ENCODE measurements at places on chromosomes 5 and 9.
A peak's percentile ranks its signal among the peaks of the same experiment; 100 is the strongest.

- DNase-seq, result no peak
These were observed 336.3 kb downstream of the IRX1 start for GRCh38 chr5:3931976-3932375.

DNA sequence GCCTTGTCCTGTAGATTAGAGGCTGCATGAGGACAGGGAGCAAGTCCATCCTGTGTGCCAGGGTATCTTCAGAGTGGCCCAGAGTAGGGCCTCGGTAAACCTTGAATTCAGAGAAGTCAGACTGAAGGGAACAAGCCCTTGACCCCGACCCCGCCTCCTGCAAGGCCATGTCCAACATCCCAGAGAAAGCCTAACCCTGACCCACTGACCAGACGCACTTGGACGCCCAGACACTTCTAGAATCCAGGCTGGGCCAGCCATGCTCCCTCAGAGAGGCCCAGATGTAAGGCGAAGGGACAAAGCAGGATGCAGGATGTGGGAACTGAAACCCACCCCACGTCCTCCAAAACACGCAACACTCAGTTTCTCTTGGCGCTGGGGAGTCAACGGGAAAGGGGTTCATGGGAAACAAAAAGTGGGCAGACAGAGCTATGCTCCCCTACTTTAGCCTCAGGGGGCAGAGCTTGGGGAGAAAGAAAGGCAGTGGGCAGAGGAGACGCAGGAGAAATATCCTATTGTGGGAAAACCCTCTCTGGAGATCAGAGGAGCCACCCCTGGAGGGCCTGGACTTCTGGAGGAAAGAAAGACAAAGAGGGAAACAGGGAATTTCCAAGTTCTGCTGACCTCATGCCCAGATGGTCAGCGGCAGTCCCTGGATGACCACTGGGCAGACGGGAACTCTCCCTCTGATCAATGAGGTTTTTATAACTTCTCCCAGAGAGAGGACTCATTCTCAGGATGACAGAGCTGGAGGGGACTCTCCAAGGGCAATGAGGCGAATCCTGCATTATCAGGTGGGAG is 13.0 kb downstream of the TNIP1 start:
- no peak for DNase-seq

DNA sequence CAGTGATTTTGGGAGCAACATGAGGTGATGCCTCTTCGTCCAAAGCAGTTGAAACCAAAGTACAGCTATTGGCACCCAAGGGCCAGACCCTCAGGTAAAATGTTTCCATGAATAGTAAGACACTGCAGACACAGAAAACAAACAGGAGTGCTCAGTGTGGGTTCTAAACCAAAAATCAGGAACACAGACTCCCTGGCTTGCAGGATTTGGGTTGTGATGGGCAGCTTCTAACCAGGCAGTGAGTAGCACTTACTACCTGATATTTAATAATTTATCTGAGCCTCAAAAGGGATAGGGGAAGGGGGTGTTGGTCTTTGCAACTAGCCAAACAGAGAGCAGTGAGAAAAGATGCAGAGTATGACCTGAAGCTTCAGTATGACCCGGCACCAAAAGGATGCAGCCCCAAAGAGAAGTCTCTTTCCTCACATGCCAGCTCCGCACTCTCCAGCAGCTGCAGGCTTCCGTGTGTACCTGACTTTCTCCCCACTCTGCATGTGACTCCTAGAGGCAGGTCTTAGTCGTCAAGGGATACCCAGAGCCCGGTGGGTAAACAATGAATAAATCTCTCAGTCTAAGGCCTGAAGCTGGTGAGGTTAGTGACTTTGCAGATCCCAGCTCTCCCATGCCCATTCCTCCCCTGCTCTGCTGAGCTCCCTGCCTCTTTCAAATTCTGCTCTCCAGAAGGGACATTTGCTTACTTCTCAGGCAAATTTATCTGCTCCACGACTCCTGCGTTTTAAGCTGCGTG is 105.4 kb upstream of the SPOCK1 start:
- DNase-seq, result peak; percentile 8

- peak; percentile 23 for DNase-seq
These were observed 60.6 kb downstream of the RGS7BP start for GRCh38 chr5:64566310-64566916.

DNA sequence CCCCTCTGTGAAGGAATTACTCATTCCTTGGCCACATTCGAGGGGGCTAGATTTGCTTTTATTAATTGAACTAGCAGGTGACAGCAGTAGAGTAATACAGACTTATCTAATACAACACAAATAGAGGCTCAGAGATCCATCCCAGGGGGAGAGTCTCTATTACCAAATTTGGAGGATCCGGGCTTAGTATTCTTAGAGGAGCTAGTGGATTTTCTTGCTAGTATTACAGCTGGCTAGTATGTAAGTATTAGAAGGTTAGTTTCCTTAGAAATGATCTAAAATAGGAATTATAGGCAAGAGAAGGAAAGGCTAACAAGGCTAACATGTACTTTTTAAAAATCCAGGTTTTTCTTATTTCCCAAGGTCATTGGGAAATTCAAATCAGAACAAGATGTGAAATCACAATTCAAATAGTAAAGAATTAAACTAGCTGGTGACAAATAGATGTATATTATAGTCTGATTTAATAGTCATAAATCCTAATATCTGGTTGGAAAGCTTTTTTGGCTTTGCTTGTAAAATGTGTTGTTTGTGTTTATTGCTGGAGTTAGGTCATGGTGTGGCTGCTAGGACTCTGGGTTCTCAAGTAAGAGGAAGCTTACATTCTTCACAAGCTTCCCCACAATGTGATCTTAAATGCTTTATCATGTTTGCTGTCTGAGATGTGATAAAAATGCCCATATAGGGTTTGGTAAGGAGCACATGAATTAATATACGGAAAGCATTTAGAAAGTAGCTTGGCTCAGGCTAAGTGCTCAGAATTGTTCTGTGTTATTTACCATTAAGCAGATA is 160.4 kb upstream of the MPDZ start:
- no peak for DNase-seq

GRCh38 chr5:1983919-1984695 is 101.4 kb upstream of the IRX4 start:
- DNase-seq, result no peak

- no peak for DNase-seq
These were observed 668.2 kb downstream of the DTWD2 start for GRCh38 chr5:118320121-118320520.

- no peak for DNase-seq
These were observed 26.8 kb upstream of the IER5L start for GRCh38 chr9:129204840-129205239.

GRCh38 chr9:94719878-94720277 is 6.6 kb upstream of the AOPEP start:
- no peak for DNase-seq

DNA sequence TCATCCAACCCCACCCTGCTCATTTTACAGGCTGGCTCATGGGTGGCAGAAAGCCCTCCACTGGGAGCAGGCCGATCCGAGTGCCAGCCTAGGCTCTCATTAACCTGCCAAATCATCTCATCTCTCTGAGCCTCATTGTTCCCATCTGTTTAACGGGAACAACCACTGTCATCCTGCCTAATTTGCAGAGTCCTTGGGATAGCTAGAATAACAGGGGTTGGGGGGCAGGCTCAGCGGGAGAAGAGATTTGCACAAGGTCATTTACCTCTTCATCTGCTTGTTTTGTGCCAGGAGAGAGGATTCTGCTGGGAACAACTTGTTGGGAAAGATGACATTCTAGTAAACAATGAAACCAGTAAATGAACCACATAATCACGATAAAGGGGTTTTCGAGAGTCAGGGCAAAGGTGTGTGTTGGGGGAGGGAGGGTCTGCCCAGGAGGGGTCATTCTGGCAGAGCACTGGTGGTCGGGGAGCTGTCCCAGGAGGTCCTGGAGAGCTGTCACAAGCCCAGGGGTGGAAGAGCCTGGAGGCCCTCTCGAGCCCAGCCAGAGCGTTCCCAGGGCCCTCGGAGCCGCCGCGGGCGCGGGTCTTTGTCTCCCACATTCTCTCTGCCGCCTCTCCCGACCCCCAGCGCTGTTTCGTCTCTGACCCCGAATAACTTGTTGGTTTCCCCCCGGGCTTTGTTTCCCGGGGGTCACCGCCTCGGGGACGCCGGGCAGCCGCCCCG is 22.8 kb upstream of the NDST1 start:
- no peak for DNase-seq

DNA sequence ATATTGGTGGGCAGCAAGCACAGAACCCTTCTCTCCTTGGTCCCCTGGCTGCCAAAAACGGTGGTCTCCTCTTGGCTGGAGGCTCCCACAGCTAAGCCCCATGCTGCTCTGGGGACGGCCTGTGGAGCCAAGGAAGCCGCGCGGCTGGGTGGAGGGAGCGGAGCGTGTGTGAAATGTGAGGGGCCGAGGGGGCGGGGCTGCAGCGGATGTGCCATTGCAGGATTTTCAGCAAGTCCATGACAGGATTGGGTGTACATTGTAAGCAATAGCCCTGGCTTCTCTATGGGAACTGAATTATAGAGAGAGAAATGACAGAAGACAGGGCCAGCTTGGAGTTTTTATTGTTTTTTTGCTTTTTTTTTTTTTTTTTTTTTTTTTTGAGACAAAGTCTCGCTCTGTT is 336.5 kb downstream of the DIRAS2 start:
- DNase-seq, result no peak

GRCh38 chr5:52801329-52801728 is 13.6 kb downstream of the ITGA1 start:
- no peak for DNase-seq

GRCh38 chr5:82509762-82510161 is 231.6 kb upstream of the RPS23 start:
- DNase-seq, result no peak

DNA sequence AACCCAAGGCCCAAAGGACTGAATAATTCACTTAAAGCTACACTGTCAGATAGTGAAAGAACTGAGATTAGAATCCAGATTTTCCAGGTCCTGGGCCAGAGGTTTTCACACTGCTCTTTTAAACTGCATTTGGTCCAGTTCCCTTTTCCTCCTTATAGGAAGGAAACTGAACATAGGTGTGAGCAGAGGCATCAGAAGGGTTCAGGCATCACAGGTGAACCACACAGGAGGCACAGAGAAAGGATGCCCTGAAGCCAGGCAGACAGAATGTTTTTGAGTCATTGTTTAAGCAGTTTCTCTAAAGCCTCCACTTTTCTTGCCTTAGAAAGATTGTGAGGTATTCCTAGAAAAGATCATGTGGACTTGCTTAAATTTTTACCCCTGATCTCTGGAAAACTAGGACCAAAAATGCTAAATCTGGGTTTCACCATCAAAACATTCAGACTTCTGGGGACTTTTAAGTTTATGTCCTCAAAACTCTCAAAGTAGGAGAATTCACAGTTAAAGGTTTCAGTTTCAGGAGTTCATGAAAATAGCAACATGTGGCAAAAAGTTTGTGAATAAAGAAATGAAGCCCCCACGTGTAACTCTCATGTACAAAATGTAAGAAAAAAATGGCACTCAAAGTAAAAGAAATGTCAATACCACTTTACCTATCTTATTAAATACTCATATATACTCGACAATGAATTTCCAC is 386.1 kb downstream of the NTRK2 start:
- no peak for DNase-seq

GRCh38 chr9:35732800-35733541 is 505 bp downstream of the CREB3 start:
- peak; percentile 59 for DNase-seq

GRCh38 chr5:39083968-39084367 is 9.8 kb upstream of the RICTOR start:
- no peak for DNase-seq

DNA sequence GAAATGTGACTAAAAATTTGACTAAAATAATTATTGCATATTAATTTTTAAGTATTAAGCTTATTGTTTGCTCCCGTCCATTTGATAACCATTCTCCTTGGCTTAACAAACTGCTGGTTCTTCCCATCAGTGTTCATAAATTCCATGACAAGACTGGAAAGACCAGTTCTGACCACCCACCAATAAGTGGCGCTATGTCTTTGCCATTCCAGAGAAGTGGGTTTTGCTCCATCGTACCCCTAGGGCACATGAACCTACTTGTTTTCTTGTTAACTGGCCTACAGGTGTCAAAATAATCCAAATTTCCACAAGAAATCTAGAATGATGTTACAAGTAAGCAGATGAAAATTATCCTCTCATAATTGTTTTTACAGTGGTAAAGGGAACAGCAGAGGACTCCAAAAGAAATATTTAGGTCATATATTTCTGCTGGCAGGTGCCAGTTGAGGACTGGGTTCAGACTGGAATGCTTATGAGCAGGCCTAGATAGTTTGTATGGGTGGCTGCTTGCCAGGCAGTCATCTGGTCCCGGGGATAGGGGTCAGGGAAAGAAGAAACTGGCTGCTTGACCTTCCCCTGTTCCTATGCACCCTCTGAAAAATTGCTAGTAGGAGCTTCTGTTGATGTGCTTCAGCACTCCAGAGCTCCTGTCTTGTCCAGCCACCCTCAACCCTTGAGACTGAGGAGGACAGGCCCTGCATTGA is 283.1 kb upstream of the ADAMTSL1 start:
- DNase-seq, result no peak

DNA sequence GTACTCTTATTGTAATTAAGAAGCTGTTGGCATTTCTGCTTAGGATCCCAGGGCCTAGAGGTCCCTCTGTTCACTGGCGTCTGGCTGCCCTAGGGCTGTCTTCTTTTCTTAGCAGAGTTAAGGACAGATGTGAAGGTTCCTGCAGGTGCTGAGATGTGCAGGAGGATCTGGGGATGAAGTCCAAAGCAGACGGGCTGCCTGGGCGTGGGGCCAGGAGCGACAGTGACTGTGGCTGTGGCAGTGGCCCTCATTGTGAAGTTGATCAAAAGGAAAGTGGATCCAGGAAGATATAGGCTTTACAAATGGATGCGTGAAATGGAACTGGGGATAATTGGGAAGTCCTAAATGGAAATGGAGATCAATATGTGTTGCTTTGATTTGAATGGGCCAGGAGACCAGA is 19.1 kb upstream of the SH3PXD2B start:
- DNase-seq, result no peak

DNA sequence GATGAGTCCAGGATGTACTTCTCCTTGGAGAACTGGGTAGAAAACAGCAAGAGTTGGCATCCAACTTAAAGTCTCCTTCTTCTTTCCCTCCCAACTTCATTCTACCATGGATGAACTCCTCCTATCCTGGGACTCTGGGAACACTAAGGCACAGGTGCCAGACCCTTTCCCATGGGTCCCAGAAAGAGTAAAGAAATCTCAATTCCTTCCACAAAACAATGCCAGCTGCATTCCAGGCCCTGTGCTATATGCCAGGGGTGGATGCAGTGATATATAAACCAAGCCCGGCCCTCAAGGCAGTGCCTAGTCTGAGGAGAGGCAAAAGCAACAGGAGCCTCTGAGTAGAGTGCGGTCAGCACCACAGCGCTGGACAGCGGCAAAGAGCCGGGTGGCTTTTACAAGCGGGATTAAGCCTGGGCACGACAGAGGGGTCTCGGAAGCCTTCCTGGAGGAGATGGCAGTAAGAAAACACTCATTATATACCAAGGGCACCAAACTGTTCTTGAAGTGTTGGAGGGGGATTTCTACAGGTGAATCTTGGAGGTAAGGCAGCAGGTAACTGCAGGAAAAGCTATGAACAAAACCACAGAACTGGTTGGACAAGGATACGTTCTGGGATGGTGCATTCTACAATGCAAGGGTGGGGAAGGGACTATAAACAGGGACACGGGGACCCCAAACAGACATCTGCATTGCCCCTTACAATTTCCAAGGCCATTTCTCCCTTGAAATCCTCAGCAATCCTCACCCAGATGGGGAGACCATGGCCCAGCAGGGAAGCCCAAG is 16.4 kb upstream of the TOR2A start:
- peak; percentile 31 for DNase-seq
